ENCODE measurements at places on chromosomes 5 and 9.
A peak's percentile ranks its signal among the peaks of the same experiment; 100 is the strongest.

DNA sequence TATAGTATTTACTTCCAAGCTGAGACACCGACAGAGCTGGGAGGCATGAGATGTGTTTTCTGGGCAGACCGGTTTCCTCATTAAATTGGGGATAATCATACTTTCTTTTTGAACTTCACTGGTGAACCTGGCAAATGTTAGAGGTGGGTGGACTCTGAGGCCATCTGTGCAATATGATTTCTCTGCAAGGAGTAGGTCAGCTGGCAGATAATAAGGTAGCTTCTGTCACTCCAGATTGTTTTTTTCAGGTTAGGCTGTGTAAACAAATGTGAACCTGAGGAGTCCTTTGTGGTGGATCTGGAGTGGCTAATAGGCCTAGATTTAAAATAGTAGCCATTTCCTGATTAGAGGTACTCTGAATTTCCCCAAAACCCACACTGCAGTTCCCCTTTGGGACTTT lies 75.4 kb upstream of the S1PR3 start:
- no peak for DNase-seq

- no peak for DNase-seq
These were observed 40.4 kb downstream of the CTNNA1 start for GRCh38 chr5:138793575-138793974.

DNA sequence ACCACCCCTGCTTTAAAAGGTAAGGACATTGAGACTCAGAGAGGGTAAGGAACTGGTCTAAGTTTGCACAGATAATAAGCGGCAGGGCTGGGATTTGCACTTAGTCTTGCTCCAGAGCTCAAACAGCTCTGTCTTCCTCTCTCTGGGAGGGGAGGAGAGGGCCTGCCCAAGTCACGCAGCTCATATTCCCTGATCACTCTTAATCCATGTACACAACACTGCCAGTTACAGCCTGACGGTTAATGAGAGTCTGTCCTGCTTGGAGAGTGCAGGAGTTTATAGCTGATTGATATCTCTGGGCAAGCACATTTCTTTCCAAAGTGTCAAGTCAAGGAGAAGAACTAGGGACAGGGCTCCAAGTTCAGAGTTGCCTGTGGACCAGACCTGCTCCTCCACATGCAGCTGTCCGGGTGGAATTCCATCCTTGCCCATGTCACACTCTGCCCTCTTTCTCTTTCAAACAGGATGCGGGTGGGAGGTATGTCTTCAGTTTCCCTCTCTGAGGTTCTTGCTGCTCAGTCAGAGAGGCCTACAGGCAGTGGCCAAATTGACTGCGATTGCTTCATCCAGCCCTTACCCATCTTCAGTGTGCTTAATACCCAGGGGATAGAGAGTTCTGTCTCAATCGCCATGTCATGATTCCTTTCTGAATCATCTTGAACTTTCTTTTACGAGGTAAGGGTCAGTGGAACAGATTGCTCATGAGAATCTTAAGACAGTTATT lies 54.5 kb downstream of the GALNT12 start:
- no peak for DNase-seq

- no peak for DNase-seq
These were observed at the start of gene IRX4 for GRCh38 chr5:1882337-1883119. TSS of gene IRX4 (minus strand) at chr5:1882925. CDS start at chr5:1882647, 278 bp downstream.

DNA sequence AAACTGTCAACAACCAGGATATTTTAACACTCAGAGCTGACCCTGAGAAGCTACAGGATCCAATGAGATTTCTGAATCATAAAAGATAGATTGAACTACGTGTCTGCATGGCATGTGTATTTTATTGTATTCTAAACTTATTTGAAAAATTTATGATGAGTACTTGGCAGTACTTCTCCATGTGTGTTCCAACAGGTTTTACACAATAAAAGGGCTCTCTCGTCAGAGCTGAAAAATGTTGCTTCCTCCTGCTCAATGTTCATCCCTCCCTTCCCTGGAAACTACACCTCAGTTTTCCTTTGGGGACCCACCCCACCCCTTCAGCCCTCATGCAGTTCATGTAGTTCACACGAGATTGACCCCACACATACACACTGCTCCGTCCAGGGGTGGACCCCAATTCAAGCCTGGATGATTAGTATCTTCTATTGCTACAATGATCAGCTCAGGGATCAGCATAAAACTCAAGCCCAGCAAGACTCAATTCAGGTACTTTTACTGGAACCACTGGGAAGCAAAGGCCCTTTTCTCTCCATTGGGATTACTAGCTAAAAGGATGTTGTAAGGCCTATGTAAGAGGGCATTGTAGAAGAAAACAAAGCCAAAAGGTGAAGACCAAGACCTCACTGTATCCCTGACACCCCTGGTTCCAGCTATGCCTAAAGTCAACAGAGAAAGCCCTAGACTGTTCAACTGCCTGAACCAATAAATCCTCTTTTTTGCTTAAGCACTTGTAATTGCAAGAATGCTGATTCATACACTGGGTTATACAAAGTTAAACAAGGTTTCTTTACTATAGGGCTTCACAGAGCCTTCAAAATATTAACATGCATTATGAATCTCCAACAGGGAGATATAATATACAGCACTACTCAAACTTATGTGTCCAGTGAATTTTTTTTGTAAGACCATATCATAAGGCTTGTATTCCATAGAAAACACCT lies 112.6 kb downstream of the SAXO1 start:
- no peak for DNase-seq

- DNase-seq, result no peak
These were observed 12.7 kb downstream of the IRF1 start for GRCh38 chr5:132477784-132478365.

GRCh38 chr9:136297016-136297691 lies 6.7 kb downstream of the CCDC187 start:
- no peak for DNase-seq

GRCh38 chr5:154288145-154288544 lies 97.6 kb downstream of the GALNT10 start:
- peak; percentile 6 for DNase-seq

DNA sequence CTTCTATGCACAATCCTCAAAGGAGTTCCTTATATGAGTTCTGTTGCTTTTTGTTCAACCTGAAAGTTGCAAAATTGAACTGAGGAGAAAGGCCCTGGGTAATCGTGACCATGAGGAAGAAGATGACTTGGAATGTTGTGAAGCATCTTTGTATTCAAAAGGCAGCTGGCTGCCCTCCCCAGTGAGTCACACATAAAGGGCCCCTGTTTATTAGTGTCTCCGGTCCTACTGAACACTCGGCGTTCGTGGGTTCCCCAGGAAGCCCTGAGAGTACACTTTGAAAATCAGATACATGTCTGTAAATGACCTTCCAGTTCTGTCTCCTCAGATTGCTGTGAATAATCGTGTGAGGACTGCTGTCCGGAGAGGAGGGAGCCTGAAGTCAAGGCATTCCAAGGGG lies 73.6 kb downstream of the C9orf153 start:
- DNase-seq, result no peak

GRCh38 chr5:61301341-61302199 lies 30.5 kb upstream of the ZSWIM6 start:
- peak; percentile 66 for DNase-seq

- DNase-seq, result no peak
These were observed 152.1 kb upstream of the EDIL3 start for GRCh38 chr5:84536797-84537196.

GRCh38 chr9:18359335-18359734 lies 114.6 kb upstream of the ADAMTSL1 start:
- DNase-seq, result no peak

DNA sequence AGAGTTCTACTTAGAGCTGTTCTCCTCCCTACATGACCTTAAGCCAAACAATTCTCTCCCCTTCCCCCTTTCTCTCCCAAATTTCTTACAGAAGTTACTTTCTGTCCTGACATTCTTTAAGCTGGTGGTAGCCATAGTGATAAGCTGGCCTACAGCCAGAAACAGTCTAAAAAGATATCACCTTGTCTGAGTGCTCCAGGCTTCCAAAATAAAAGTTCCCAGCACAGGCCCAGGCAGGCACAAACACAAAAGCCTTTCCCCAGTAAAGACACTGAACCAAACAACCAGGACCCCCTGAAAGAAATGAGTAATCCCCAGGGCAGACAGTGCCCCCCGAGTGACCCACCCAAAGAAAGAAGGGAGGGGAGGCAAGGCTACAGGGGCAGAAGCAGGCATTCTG lies 19.2 kb downstream of the SIL1 start:
- DNase-seq, result no peak

- DNase-seq, result no peak
These were observed 7.3 kb downstream of the ATOX1 start for GRCh38 chr5:151751091-151751490.

GRCh38 chr9:135997090-135998015 lies 36.2 kb upstream of the UBAC1 start:
- DNase-seq, result no peak

DNA sequence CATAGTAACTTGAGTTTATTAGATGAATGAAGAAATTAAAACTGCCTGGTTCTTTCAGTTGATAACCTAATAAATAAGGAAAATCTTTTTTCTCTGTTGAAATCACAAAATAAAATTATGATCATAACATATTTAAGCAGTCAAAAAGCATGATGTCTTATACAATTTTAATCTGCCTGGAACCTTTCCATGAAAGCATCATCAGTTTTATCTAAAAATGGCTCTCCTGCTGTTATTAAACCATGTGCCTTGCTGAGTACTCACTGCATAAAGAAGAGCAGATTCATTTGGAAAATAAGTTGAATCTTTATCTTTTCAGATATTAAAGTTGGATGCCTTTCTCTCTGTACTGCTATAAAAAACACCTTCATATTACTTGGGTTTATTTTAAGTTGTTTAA lies 148.8 kb downstream of the SLC24A2 start:
- DNase-seq, result peak; percentile 27

- DNase-seq, result no peak
These were observed 146.2 kb downstream of the GOLPH3 start for GRCh38 chr5:32027717-32028458.

DNA sequence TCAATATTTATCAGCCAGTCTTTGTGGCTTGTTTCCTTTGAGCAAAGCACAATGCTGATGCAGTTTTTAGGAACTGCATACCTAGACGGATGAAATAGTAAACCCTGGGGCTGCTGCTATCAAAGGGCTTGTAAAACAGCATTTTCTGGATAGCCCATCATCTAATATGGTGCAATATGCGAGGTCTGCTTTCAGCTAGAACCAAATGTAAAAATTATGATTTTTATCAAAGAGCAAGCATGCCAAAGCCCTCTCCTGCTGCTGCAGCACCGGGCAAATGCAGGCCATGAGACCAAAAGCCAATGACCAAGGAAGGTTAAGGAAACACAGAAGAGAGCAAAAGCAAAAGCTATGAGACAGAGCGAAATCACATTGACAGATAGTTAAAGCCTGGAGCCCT lies 1000.4 kb downstream of the MAT2B start:
- no peak for DNase-seq

GRCh38 chr5:124764992-124765611 lies 18.7 kb upstream of the ZNF608 start:
- no peak for DNase-seq

DNA sequence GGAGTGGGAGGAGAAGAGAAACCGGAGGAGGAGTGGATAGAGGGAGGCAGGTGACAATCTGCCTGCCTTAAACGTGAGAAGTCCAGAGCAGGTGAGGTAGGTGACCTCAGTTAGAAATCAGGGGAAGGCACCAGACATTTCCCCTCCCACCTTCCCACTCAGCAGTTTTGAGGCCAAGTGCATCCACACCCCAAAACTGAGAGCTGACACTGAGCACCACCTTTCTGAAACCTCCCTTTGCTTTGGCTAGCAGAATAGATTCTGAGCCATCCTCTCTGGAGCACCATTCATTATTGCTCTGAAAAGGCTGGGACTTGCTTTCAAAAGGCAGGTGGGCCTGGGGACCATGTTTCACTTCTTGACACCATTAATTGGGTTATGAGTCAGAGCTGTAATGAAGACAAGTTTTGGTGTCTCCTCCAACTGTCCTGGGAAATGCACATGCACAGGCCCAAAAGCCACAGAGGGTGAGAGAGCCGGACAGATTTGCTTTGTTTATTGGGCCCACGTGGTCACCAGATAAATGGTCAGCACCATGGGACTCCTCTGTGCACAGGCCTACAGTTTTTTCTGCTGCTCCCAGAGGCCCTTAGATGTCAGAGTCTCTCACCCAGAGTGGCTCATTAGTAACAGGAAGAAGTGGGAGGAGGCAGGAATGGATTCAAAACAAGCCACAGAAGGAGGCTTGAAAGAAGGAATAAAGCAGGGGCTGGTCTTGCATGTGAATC lies 314.7 kb downstream of the TLE1 start:
- DNase-seq, result no peak

DNA sequence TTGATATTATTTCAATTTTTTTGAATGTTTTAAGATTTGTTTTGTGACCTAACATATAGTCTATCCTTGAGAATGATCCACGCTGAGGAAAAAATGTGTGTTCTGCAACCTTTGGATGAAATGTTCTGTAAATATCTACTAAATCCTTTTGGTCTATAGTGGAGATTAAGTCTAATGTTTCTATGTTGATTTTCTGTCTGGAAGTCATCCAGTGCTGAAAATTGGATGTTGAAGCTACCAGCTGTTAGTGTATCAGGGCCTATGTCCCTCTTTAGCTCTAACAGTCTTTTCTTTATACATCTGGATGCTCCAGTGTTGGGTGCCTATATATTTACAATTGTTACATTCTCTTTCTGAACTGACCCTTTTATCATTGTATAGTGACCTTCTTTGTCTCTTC lies 422.3 kb downstream of the TMEM232 start:
- no peak for DNase-seq

GRCh38 chr5:1329111-1329579 lies 15.8 kb downstream of the CLPTM1L start:
- no peak for DNase-seq

DNA sequence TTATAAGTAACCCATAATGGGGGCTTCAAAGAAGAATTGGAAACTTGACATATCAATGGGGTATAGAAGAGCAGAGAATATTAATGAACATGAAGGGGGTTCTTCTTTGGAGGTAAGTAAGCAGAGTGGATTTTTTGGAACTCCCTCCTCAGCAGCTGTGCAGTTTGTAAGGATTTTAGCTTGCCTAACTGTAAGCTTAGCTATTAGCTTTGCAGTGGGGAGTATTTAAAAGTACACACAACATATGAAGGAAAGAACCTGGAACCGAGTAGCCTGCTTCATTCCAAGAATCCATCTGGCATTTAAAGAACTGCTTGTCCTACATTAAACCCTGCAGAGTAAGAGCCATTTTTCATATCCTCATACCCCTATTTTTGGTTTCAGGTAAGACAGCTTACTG lies 2.2 kb upstream of the PBX3 start:
- DNase-seq, result no peak

GRCh38 chr5:38556088-38556598 lies 303 bp downstream of the LIFR start:
- no peak for DNase-seq

DNA sequence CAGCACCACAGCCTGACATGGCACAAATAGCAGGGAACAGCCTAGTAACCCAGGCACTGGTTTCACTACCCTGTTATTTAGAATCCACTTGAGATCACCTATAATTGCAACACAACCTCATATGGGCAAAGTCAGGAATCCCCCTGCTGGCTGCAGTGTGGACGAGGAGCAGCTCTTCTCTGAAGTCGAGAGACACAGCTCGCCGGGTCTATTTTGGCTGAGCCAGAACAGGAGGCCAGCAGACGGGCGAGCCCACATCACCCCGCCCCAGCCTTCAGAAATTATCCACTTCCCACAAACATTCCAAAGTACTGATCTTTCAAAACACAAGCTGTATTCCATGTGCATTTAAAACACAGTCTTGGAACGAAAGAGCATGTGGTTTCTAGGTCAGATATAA lies 179.0 kb downstream of the ROR2 start:
- DNase-seq, result no peak

- no peak for DNase-seq
These were observed 22.6 kb downstream of the PIP5K1B start for GRCh38 chr9:68727636-68728035.

Measured in NCI-H446 treated with DMSO at 0.1 percent for 48 hours (cell line).